ENCODE measurements at places on chromosomes 2 and 18.

DNA sequence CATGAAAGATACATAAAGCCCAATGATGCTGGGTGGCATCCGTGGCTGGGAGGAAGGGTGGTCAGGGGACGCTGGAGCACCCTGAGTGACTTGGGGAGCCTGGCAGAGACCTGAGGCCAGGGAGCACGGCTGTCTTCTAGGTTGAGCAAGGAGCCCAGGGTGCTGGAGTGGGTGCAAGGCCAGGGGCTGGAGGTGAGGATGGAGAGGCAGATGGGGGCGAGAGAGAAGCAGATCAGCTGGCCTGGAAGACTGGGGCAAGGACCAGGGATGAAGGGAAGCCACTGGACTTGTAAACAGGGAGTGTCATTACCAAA is 52.2 kb downstream of the FAM178B start:
- DNase-seq = no peak

- DNase-seq = no peak
These were observed 186.7 kb upstream of the RBMS1 start for GRCh38 chr2:160680294-160680693.

DNA sequence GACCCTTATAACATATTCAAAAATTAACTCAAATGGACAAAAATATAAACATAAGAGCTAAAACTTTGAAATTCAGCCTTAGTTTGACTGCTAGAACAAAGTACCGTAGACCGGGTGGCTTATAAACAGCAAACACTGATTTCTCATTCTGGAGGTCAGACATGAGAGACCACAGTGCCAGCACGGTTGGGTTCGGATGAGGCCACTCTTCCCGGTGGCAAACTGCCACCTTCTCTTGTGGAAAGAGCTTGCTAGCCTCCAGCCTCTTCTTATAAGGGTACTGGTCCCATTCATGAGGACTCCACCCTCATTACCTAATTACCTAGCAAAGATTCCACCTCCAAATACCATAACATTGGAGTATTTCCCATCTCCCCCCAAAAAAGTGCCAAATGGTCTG is 91.3 kb downstream of the FAM210A start:
- DNase-seq = no peak

DNA sequence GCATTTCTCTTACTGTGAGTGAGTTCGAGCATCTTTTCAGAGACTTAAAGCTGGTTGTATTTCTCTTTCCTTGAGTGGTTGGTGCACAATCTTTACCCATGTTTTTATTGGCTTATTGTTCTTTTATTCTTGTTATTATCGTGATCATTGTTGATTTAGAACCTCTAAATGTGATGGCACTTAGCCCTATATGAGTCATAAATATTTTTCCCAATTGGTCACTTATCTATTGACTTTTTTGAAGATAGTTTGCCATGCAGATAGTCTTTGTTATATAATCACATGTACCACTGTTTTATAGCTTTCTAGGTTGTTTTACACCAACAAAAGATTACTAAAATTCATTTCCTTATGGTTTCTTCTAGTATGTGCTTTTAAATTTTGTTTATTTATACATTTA is 141.6 kb upstream of the MSH6 start:
- no peak for DNase-seq

- DNase-seq = no peak
These were observed 41.4 kb upstream of the NFATC1 start for GRCh38 chr18:79354350-79354749.

All from LHCN-M2 (cell line).